ENCODE measurements at places on chromosomes 7 and 10.

GRCh38 chr7:78178319-78178718 is 379.7 kb downstream of the PHTF2 start:
- no peak overlapping the region for H3K27ac ChIP-seq
- no peaks in the 10 kb centered on the region for H3K36me3 ChIP-seq
- DNase-seq = no peak
- no peaks in the 10 kb centered on the region for H3K4me1 ChIP-seq
- no peak overlapping the region for H3K4me3 ChIP-seq

- no peak for DNase-seq
- H3K36me3 ChIP-seq = no peaks in the 10 kb centered on the region
- no peak overlapping the region for H3K27ac ChIP-seq
- H3K27me3 ChIP-seq = peaks cover 2% of the 10 kb centered on the region
- no peaks in the 10 kb centered on the region for H3K4me1 ChIP-seq
These were observed 16.2 kb upstream of the DNAJB6 start for GRCh38 chr7:157320608-157320980.

DNA sequence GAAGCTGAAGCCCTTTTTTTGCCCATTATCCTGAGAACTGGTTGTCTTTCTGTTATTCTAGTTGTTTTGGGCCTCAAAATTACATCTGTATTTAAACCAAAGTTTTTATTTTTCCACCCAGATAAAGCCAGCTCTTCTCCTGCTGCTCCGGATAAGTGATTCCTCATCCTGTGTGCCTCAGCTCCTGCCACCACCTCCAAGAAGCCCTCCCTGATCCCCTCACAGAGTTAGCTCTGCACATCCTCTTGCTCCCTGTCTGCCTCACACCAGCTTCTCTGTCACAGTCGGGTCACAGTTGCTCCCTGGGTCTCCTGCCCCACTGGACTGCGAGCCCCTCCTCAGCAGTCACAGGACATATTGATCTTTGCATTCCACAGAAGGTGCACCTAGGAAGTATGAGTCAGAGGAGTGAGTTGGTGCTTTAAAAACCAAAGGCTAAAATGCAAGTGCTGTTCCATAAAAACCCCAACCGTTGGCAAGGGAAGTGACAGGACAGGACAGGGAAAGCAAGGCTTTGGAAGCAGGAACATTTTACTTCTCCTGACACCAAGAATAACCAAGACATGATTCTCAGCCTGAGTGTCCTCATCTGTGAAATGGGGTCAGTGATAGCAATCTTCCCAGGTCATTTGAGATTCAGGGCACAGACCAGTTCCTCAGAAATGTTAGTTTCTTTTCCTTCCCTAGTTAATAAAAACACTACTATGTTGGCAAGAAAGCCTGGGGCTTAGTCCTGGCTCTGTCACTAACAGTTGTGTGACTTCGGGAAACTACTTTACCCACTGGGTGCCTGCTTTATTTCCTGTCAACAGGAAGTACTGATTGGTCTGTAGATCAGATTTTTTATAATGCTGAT is 36.5 kb upstream of the EEPD1 start:
- H3K4me1 ChIP-seq = peaks cover 3% of the 10 kb centered on the region
- H3K36me3 ChIP-seq = peaks cover 1% of the 10 kb centered on the region
- H3K27me3 ChIP-seq = peaks cover 20% of the 10 kb centered on the region
- no peak overlapping the region for H3K27ac ChIP-seq
- H3K4me3 ChIP-seq = no peak overlapping the region

DNA sequence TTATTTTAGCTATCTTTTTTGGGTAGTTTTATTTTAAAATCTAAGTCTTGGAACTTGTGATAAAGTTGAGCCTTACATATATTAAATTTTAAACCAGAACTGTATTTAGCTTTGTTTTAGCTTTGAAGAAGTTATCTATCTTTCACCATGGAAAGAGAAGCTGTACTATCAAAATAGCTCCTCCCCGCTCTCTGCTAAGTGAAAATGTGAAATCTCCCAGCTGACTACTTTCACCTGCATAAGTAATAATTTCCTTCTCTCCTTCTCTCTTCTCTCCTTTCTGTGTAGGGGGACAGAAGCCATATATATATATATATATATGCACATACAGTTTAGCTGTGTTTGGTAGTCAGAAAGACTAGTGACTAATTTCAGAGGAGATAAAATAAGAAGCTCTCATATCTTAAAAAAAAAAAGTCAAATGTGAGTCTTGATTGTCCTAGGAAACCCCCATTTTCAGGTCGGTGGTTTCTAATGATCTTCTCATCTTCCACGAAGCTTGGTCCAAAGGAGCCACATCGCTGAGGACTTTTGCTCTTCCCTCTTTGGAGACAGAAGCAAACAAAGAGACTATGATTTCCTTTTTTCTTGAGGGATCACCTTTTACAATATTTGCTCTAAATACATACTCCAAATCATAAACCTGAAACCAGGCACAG is 30.6 kb upstream of the GDI2 start:
- no peaks in the 10 kb centered on the region for H3K27me3 ChIP-seq
- no peaks in the 10 kb centered on the region for H3K36me3 ChIP-seq
- DNase-seq = no peak
- H3K4me3 ChIP-seq = peak overlapping the region; percentile 82
- H3K4me1 ChIP-seq = peaks cover 44% of the 10 kb centered on the region
